ENCODE measurements at places on chromosomes 6 and 20.

GRCh38 chr6:90469906-90470305 lies 117.0 kb downstream of the MAP3K7 start:
- DNase-seq: no peak

DNA sequence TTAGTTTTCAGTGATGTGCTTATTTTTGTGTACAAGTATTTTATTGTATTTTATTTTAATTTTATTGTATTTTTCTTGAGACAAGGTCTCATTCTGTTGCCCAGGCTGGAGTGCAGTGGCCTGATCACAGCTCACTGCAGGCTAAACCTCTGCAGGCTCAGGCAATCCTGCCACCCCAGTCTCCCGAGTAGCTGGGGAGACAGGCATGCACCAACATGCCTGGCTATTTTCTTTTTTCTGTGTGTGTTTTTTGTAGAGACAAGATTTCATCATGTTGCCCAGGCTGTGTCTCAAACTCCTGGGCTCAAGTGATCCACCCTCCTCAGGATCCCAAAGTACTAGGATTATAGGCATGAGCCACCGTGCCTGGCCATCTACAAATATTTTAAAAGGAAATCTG lies 146.3 kb downstream of the MANEA start:
- no peak for DNase-seq

- DNase-seq: no peak
Measured at GRCh38 chr6:50819904-50820868, 1.5 kb downstream of the TFAP2B start.

DNA sequence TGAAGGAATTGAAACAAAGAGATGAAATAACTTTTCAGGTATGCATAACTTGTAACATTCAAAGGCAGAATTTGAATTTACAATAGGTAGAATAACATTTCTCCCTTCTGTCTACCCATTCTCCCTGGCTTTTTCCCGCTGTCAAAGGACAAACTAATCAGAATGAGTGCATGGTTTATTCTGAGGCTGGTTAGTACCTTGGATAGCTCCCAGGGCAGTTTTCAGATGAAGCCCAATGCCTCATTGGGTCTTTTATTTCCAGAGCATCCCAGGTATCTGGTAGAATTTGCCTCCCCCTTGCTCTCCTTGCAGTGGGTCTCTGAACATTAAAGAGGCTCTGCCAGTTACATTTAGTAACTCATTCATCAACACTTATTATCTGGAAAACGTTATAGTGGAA lies 665.5 kb downstream of the BCKDHB start:
- DNase-seq: no peak

DNA sequence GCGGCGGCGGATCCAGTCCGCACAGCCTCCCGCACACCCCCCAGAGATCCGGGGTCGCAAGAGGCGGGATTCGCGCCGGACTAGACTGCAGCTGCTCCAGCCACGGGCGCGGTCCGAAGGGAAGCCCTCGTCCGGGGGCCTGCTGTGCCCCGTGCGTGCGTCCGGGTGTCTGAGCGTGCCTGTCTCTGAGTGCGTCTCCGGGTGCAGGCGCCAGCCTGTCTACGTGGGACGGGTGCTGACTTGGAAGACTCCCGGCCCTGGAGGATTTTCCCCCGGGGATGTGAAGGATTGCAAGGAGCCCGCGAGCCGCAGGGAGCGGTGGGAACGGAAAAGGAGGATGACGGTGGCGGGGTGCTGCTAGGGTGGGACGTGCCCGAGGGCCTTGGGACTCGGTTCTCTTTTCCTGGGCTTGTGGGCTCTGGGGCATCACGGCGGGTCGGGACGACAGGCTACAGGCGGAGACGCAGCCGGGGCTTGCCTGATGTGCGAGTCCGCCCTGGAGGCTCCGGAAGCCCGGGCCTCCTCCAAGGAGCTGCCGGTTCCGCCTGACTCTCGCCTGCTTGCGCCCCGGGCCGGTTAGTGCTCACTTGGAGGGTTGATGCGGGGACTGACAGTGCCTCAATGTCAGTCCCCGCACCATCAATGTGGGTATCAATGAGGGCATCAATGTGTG lies 5.7 kb downstream of the MAFB start:
- DNase-seq: no peak

- no peak for DNase-seq
Measured at GRCh38 chr6:42007286-42008137, 42.8 kb upstream of the TAF8 start.

DNA sequence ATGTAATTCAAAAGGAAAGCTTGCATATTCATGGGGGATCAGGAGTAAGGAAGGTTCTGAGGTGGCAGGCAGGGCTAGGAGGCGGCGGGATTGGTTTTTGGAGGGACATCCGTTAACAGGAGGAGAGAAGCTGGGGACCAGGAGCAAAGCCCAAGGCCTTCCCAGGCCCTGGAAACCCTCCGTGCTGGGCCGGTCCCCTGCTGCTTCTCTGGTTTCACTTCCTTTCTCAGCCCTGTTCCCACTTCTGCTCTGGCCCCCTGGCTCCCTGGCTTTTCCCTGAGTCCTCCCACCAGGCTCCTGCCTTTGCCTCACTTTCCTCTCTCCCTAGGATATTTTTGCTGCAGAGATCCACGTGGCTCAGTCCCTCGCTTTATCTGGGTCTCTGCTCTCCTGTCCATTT lies 26.4 kb upstream of the SALL4 start:
- no peak for DNase-seq

DNA sequence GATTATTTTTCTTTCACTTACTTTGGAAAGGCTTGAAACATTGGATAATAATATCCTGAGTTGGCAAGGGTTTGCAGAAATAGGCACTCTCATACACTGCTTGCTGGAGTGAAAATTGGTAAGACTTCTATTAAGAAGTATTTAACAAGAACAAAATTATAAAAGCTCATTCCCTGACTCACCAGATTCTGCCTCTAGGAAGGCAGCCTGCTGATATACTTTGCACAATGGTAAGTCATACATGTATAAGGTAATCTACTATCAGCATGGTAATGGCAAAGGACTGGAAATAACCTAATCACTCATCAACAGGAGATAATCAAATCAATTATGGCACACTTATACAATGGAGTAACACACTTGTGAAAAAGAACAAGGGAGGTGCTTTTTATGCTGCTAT lies 85.8 kb downstream of the PLCG1 start:
- DNase-seq: no peak

GRCh38 chr20:49583669-49584417 lies 15.9 kb upstream of the PTGIS start:
- no peak for DNase-seq

- no peak for DNase-seq
Measured at GRCh38 chr20:3696200-3696599, 14.4 kb upstream of the ADAM33 start.

GRCh38 chr6:110233770-110234374 lies 53.6 kb downstream of the CDC40 start:
- no peak for DNase-seq

DNA sequence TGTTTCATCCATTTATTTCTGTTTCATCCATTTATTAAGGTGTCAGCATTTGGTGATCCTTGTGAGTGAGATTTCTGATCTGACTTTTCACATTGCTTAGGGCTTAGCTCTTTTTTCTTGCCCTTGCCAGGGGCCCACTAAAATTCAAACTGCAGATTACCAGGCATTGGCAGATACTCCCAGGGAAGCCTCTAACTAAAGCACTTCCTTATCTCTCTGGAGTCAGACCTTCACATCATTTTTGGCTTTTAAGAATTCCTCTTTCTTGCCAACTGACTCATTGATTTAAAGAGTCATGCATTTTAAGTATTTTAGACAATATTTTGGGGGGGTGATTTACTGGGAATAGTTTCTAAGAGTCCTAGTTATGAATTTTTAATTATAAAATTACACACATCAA lies 2.6 kb upstream of the WFDC8 start:
- no peak for DNase-seq

DNA sequence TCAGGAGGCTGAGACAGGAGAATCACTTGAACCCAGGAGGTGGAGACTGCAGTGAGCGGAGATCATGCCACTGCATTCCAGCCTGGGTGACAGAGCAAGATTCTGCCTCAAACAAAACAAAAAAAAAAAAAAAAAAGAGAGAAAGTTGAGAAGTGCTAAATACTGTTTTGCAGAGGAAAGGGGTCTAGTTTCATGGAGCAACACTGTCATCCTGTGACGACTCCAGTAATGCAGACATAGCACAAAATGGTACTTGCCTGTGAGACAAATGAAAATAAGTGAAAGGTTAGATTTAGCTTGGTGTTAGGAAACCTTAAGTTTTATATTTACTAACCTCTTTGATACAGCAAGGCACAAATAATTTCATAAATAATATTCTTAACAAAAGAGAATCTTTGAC lies 29.7 kb downstream of the CEP162 start:
- no peak for DNase-seq

DNA sequence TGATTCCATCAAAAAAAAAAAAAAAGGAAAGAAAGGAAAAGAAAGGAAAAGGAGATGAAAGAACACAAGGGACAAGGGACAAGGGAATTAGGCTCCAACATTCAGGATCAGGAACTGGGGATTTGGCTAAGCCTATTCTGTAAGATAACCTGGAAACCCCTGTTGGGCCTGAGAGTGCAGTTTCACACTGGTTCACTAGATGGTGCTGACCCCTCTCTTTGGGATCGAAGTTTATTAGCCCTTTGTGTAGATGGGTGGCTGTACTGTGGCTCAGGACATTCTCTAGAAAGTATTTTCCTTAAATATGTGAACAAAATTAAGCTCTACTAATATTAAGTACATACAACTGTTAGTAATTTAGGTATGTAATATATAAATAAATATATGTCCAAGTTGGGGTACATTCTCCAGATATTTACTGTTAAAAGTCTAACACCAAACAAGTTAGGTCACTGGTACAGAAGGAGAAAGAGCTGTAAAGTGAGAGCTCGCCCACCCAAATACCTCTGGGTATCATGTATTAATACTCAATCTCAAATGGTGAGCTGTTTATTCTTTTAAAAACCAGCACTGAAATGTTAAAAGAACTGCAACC lies 6.3 kb downstream of the OR2A4 start:
- no peak for DNase-seq

DNA sequence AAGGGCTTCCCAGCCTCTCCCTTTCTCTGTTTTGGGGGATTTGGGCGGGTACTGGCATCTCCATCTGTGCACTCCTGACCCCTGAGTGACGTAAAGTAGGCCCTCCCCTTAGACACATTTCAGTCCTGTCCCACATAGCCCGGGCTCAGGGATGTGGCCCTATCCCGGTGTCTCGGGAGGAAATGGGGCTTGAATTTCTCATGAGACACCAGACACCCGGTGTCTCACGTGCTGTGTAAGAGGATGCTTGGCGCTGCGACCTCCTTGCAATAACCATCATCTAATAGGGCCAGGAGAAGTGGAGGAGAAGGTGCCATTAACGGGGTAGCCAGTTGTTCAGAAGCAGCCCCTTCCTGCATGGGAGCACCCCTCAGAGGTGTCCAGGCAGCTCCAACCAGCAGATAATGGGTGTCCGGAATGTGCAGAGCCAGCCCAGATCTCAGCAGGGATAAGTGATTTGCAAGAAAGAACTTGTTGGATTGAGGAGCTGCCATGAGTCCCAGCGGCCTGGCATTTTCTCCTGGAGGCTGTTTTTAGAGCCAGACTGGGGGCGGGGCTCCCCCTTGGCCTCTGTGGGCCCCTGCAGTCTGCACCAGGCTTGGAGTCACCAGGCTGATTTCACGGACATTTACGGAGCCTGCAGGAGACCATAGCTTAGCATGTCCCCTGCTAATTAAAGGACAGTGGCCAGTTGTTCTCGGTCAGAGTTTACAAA lies 372.0 kb downstream of the PREX1 start:
- DNase-seq: no peak

DNA sequence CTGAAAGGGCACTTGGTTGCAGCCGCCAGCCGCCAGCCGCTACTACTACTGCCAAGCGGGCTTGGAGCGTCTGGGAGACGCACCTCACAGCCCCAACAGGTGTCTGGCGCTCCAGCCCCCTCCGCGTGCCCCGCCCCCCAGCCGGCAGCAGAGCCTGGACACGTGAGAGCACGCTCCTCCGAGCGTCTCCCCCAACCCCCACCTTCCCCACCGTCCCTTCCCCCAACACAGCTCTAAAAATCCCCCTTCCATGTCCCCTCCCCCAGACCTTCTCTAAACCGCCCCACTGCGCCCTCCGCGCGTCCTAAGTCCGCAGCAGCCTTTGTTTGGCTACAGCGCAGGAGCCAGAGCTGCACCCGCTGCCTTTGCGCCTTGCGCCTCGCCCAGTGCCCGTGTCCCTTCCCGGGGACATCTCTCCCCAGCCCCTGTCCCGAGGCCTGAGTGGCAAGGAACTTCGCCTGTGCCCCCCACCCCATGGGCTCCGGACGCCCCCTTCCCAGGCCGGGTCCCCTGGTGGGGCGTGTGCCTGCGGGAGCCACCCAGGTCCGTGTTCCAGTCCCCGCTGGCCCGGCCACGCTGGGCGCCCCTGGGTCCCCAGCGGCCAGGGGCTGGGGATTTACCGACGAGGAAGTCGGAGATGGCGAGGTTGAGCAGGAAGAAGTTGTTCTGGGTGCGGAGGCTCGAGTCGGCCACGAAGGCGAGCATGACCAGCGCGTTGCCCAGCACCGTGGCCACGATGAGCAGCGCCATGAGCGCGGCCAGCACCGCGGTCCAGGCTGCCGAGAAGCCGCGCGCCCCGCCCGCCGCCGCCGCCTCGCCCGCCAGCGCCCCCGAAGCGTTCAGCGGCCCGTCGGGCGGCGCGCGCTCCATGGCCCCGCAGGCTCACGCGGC lies 732 bp downstream of the HRH3 start:
- no peak for DNase-seq

DNA sequence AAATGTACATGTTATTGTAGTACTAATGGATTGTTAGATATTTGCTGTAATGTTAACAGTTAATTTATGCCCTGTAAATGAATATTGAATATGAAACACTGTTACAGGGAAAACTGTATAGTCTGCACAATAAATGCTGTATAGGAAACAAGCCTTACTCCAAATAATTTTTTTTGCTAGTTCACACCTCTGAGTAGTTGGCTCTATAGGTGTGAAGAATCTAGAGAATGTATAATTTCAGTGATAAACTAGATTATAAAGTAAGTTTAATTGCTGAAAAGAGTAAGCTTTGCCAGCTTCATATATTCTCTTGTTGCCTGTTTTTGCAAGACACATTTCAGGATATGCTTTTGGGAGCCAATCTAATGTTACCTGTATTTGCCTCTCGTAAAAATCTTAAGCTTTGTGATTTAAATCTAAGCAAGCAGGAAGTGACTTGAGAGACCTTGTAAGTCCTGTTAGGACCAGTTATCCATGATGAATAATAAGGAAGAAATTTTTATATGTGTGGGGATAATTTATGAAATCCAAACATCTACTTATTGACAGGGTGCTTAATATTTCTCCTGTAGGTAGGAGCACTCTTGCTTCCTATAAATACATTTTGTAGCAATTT lies 232.4 kb downstream of the ZFAND3 start:
- no peak for DNase-seq

DNA sequence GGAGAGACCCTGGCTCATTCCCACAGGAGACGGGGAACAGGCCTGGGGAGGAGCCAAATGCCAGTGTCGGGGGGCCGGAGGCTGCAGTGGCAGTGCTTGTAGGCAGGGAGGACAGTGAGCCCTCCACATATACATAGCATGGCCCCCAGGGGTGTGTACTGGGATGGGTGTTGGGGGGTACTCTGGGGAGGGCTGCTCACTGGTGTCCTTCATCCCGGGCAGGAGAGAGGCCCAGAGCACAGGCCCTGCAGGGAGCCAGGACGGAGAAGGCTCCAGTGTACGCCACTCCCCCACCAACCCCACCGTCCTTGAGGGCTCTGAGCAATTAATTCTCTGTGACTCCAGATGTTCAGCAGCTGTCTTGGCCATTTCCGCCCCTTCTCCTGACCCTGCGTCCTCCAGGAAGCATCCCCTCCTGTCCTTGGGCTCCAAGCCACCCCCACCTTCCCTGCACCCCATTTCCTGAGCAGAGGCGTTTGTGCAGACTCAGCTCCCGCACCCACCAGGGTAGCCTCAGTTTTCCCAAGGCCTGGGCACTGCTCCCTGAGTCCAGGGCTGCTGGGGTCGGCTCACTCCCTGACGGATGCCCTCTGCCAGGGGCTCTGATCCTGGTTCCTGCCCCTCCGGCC lies 3.4 kb upstream of the ABHD16B start:
- DNase-seq: no peak
